ENCODE measurements at places on chromosomes 6 and 20.

- no peak for DNase-seq
Measured at GRCh38 chr6:16476861-16477260, 238.5 kb downstream of the GMPR start.

- DNase-seq: no peak
Measured at GRCh38 chr20:57179265-57179664, 87.2 kb downstream of the BMP7 start.

DNA sequence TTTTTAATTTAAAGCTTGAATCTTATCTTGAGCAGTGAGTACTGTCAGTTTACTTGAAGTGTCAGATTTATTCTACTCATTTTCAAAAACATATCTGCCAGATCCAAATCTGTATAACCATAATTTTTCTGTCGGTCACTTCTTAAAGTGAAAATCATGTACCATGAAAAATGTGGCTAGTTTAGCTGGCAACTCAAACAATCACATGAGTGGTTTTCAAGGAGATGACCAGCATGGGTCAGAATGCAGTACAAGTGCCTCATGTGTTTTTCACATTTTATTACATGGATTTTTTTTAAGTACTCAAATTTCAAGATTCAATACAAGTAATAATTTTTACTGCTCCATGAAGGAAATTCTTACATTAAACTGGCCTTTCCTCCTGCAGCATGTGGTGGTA, 11.0 kb upstream of the SAMD5 start:
- no peak for DNase-seq

GRCh38 chr20:53952528-53953096, 117.8 kb downstream of the BCAS1 start:
- no peak for DNase-seq

- no peak for DNase-seq
Measured at GRCh38 chr6:18099511-18099910, 23.0 kb downstream of the NHLRC1 start.

DNA sequence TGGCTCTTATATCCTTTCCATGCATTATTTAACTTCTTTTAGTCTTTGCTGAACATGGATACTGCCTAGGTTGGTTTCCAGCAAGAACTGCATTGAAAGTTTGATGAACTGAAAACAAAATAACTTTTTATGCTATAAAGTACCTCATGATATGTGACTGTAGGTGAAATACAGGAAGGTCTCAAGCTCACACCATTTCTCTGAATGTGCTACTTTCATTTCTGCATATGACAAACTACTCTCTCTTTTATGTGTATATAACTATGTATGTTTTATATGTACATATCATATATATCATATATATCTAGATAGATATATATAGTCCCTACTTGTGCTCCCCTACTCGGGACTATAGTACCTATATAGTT, 65.9 kb downstream of the AIG1 start:
- no peak for DNase-seq

- no peak for DNase-seq
Measured at GRCh38 chr20:29298271-29298590, 1959.2 kb upstream of the DEFB115 start.

- DNase-seq: no peak
Measured at GRCh38 chr6:139452148-139452876, 77.9 kb upstream of the CITED2 start.

DNA sequence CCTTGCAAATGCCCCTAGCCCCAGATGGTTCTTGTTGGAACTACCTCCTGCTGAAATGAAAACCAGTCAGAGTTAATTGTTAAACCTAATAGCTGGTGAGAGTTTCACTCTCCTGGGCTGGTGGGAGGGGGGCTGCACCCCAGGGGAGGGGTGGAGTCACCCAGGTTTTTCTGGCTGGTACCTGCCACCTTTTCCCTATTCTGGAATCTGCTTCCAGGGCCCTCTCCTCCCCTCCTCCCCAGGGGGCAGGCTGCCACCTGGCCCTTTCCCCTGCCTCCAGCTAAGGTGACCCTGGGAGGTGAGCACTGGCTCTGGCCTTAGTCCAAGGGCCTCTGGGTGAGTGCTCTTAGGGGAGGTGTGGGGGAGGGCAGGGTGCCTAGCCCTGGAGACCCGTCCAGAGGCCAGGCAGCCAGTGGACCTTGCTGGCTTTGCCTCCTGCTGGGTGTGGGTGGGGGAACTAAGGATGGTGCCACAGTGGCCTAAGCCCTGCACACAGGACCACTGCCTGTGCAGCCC, 48.8 kb upstream of the EPB41L1 start:
- no peak for DNase-seq

DNA sequence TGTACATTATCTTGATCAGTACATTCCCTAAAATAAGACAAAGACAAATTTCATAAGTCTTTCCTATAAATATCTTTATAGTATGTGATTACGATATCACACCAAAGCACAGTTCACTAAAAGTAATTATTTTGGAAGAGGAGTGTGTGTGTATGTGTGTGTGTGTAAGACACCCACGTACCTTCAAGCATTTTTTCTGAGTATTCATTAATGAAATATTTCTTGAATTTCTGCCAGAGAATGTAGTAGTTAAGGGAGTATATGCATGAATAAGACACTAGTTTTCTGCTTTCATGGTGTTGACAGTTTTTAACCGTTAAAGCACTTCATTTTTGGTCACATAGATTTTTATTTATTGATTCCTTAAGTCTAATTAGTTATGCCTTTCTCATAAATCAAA, 36.8 kb downstream of the MANEA start:
- DNase-seq: no peak

DNA sequence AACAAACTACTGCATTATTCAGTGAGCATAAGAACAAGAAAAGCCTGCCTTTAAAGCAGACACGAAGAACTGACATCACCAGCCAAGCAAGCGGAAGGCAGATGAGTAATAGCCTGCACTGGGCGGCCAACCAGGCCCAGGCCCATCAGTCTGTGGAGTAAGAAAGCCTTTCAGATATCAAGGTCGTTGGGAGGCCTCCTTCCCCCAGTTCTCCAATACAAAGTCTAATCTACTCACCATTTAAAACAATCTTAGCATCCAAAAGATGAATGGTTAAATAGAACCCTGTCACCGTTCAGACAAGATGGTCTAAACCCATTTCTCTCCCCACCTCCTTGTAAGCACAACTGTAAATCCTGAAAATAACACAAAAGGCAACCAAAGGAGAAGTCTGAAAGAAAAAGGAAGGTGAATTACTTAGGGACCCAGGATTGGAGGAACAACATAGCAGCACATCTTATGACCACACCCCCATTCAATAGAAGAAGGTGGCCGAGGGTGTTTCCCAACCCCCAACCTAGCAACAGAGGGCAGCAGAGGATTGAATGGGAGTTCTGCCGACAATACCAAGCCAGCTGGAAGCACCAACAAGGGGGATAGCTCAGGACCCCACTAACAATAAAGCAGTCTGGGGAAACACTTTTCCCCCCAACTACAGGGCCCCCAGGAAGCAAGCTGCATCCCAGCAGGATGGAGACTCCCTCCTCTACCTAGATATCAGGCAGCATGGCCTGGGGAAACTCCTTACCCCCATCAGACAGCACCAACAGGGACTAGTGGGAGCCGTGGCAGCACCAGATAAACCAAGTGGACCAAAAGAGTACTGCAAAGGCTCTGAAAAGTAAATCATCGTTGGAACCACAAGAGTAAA, 67.9 kb downstream of the ZHX3 start:
- peak; percentile 67 for DNase-seq

- DNase-seq: no peak
Measured at GRCh38 chr20:46970937-46971630, 76.4 kb downstream of the EYA2 start.

GRCh38 chr6:136880748-136881460, 41.2 kb upstream of the SLC35D3 start:
- no peak for DNase-seq

- DNase-seq: peak; percentile 29
Measured at GRCh38 chr20:24958506-24959385, 9.7 kb downstream of the CST7 start.

DNA sequence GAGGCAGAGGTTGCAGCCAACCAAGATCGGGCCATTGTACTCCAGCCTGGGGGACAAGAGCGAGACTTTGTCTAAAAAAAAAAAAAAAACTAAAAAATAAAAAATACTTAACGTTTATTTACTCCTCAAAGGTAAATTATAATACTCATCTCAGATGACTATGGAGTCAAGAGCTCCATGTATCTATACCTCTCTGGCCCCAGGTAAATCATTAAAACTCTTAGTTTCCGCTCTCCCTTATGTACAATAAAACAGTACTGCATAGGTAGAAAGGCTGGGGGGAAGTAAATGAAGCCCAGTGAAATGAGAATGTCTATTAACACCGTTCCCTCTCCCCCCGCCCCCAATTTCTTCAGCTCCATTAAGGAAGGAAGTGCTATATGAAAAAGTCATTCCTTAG, 1.2 kb downstream of the SRSF12 start:
- no peak for DNase-seq

GRCh38 chr20:1827974-1828785, 67.0 kb upstream of the SIRPA start:
- peak; percentile 67 for DNase-seq

- peak; percentile 86 for DNase-seq
Measured at GRCh38 chr20:62367136-62367632, at the start of gene LAMA5. TSS of gene LAMA5 (minus strand) at chr20:62367312. CDS start at chr20:62367245, 67 bp downstream.
